ENCODE measurements at places on chromosomes 2 and 18.

DNA sequence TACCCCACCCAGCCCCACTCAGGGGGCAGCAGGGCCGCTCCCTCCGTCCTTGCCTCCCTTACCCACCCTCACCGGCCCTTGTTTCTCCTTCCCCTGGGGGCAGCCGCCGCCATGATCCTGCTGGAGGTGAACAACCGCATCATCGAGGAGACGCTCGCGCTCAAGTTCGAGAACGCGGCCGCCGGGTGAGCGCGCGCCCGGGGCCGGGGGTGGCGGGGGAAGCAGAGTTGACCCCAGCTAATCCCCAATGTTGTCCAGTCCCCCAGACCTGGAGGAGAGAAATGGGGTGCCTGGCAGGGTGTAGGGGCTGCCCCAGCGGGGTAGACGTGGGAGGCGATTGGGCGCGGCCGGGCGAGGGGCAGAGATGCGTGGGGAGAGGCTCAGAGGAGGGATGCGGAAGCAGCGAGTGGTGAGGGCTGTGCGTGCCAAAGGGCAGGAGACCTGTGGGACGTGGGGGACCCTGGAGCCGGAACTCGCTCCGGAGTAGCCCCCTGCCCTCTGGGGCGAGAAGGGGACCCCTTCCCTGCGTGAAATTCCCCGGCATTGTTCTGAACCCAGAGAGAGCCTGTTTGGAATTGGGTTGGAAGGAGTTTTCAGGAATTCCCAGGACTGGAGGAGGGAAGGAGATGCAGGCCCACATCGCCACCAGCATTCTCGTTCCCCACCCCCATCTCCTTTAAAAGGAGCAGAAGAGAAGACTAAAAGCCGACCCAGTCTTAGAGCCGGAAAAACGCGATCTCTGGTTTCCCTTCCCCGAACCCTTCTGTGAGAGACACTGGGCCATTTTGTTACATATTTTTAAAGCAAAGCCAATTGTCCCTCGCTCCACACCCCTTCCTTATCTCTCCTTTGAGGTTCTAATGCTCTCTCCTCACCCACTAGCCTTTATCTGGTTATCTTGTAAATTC, 625 bp downstream of the ARPC2 start:
- DNase-seq = peak; percentile 62

DNA sequence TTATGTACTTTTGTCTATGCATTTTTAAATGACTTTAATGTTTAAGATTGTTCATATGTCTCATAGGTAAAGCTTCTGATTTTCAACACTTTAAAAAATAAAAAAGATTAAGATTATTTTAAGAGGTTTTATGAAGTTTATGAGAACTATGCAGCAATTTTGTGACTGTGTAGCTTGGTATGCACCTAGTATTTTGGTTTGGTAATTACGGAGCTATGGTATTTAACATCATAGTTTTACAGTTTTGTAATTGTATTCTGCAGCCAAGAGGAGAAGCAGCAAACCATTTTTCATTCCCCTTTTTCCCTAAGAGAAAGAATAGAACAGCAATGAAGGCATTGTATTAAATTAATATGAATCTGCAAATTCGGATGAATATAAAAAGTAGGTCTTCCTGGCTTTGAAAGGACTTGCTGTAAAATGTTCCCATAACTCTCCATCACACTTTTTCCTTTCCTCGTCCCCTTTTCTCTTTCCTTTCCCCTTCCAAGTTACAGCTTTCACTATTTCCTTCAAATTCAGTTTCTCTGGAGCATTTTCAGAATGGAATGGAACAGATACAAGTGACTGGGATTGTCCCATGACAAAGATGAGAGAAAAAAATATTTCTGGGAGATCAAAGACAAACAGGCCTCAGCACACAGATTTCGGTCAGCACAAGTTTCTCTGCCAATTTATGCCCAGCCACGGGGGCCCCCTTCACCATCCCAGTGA, 26.1 kb upstream of the PIEZO2 start:
- no peak for DNase-seq

GRCh38 chr2:127632592-127633489, 13.1 kb upstream of the GPR17 start:
- DNase-seq = no peak

DNA sequence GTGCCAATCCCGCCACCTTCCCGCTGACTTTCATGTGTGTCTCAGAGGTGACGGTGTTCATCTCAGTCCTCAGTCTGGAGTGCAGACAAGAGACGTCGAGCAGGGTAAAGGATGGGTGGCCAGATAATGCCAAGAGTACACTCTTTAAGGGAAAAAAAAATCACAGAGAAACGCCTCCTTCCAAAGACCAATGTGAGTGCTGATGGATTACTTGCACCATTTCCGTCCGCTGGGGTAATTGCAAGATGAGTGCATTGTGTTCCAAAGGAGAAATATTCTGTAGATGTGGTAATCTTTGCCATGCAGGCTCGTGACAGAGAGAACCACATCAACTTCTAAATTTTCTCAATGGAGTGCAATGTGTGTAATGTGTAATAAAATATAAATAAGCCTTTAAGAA, 81.0 kb downstream of the KLHL29 start:
- no peak for DNase-seq

DNA sequence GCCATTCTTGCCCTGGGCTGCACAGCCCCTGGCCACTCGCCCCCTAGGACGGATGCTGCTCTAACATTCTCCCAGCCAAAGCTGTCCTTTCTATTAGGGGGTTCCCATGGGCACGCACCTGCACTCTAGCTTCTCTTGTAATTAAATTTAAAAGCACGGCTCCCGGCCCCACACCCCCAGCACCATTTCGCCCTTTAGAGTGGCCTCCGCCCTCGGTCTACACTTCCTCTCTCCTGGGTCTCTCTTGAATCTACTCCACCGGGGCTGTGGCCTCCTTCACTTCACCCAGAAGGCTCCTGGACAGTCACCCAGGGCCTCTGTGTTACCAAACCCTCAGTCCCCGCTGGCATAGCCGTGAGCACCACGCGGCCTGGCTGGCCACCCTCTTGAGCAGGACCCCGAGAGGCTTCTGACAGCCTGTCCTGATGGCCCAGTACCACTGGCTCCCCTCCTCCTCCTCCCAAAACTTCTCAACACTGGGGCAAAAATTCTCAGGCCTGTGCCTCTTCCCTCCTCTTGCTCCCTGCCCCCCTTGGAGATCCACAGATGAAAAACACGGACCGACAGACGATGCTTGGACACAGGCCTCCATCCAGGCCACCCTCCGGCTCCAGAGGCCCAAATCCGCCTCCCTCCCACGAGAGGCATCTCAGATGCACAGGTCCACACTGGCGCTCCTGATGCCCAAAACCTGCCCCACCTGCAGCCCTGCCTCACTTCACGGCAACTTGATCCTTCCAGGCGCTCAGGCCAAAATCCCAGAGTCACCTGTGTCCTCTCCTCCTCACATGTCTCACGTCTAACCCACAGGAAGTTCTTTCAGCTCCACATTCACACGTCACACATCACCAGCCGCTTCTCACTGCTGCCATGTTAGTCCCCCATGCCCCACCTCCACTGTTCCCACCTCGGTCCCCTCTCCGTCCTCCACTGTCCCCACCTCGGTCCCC, 6.9 kb upstream of the RAB17 start:
- no peak for DNase-seq

GRCh38 chr2:234671716-234672115, 174.8 kb upstream of the ARL4C start:
- DNase-seq = no peak

DNA sequence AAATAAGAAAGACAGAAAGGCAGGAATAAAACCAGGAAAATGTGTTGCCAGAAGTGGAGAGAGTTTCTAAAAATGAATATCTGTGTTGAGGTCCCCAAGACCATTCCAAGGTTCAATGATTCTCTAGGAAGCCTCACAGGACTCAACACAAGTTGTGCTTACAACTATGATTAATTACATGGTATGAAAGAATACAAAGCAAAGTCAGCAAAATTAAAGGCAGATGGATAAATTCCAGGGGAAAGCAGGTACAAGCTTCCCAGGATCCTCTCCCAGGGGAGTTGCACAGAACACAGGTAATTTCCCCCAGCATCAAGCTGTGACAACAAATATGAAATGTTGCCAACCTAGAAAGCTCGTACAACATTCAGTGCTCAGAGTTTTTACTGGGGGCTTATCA, 154.4 kb upstream of the HNMT start:
- no peak for DNase-seq

DNA sequence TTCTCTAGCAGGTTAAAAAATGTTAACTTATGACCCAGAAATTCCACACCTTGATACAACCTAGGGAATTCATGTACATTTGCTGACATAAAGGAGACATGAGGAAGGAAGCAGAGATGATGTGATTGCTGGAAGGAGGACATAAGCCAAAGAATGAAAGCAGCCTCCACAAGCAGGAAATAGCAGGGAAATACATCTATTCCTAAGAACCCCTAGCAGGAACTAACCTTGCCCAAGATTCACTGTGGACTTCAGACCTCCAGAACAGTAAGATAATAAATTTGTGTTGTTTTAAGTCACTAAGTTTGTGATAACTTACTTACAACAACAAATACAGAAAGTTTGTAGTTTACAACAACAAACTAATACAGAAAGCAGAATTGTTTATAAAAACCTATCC, 4.6 kb upstream of the DSG4 start:
- no peak for DNase-seq

DNA sequence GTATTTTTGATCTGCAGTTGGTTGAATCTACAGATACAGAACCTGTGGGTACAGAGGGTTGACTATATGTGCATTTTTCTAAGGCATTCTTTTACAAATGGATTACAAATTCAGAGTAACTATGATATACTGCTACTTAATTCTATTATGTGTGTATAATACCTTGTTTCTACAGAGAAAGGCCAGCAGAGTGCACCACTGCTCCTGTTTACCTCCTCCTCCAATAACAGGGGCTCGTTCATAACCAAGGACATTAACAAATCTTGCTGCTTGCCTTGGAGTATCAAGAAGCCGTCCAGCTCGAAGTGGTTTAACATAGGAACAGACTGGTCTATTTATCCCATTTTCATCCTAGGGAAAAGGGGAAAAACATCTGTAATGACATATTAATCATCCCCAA, 16.4 kb downstream of the CEP76 start:
- DNase-seq = peak; percentile 24

- DNase-seq = no peak
These were observed 284.6 kb upstream of the KLHL29 start for GRCh38 chr2:23100406-23100805.

GRCh38 chr2:154960802-154961583, 262.5 kb downstream of the KCNJ3 start:
- no peak for DNase-seq

DNA sequence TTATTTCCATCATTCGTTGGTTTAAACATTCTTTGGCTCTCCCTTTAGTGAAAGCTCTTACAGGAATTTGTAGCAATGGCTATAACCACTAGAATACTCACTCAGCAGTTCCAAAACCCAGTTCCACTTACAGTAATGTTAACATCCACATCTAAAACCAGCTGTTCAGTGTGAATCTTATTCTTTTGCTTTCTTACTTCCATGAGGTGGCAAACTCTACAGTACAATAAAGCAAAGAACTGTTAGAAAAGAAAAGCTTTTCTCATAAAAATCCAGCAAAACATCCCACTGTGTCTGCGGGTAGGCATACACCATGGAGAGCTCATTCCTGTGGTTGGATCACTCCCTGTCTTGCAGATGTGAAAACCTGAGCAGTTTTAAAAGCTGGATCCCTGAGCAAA, 147.1 kb downstream of the ARHGAP28 start:
- DNase-seq = no peak

- DNase-seq = no peak
These were observed 124.9 kb upstream of the ETAA1 start for GRCh38 chr2:67272195-67272594.

DNA sequence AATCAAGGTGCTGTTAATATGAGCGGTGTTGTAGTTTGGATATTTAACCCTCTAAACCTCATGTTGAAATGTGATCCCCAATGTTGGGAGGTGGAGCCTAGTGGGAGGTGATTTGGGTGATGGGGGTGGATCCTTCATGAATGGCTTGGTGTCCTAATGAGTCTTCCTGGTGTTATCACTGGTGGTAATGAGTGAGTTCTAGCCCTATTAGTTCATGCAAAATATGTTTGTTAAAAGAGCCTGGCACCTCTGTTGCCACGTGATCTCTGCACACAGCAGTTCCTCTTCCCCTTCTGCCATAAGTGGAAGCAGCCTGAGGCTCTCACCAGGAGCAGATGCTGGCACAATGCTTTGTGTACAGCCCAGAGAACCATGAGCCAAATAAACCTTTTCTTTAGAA, 158.4 kb downstream of the FMNL2 start:
- DNase-seq = no peak

DNA sequence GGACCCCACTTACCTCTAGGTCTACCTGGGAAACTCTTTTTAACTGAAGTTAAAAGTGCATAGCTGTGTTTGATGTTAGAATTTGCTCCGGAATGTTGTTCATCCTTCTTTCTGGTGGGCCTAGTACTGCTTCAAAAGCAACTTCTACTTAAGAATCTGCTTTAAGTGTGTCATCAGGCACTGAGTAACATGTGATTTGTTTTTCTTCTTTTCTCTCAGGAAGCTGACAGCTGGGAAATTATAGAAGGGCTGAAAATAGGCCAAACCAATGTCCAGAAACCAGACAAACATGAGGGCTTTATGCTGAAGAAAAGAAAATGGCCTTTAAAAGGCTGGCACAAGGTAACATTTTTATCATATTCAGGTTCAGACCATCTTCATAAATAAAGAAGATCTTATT, 122.9 kb downstream of the PRKRA start:
- no peak for DNase-seq

- DNase-seq = no peak
These were observed 42.8 kb upstream of the FSIP2 start for GRCh38 chr2:185695711-185696235.

- DNase-seq = peak; percentile 26
These were observed 158.6 kb upstream of the RBMS1 start for GRCh38 chr2:160652236-160652635.

GRCh38 chr18:50131591-50131990, 63.4 kb downstream of the MYO5B start:
- no peak for DNase-seq

- no peak for DNase-seq
These were observed 30.6 kb downstream of the SPTBN1 start for GRCh38 chr2:54486766-54487165.

DNA sequence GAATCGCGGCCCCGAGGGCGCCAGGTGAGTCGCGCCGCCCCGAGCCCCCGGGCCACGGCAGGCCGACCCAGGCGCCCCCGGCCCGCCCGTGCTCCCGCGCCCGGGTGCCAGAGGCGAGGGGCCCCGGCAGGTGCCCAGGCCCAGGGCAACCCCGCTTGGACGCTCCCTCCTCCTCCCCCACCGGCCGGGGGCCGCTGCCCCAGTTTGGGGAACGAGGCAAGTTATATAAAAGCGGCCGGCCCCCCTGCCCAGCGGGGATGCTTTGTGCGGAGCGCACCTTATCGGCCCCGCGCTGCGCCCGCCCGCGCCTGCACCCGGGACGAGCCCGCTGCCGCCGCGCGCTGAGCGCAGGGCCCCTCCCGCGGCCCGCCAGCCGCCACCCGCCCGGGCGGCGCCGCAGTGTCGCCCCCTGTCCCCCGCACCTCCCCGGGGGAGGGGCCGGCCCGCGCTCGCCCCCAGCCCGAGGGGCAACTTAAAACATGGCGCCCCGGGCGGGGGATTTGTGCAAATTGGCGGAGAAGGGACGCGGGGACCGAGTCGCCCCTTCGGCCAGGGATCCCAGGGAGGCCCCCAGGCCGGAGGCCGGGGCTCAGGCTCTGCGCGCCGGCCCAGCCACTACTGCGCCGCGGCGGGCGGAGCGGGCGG, 639 bp downstream of the EPB41L3 start:
- peak; percentile 18 for DNase-seq
